ENCODE measurements at places on chromosomes 6 and 20.

GRCh38 chr6:29631209-29631810, 1.7 kb downstream of the GABBR1 start:
- DNase-seq = no peak

DNA sequence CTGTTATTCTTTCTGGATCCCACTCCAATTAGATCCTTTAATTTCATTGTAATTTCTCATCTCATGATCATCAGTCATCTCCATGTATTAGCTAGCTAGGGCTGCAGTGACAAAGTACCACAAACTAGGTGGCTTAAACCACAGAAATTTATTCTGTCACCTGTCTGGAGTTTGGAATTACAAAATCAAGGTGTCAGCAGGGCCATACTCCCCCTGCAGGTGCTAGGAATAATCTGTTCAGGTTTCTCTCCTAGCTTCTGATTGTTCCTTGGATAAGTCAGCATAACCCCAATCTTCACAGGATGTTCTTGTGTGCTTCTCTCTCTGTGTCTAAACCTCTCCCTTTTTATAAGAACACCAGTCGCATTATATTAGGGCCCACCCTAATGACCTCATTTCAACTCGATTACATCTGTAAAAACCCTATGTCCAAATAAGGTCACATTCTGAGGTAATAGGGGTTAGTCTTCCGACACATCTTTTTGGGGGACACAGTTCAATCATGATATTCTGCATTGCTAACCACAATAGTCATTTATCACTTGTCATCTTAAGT, 40.5 kb downstream of the BEND6 start:
- no peak for DNase-seq

DNA sequence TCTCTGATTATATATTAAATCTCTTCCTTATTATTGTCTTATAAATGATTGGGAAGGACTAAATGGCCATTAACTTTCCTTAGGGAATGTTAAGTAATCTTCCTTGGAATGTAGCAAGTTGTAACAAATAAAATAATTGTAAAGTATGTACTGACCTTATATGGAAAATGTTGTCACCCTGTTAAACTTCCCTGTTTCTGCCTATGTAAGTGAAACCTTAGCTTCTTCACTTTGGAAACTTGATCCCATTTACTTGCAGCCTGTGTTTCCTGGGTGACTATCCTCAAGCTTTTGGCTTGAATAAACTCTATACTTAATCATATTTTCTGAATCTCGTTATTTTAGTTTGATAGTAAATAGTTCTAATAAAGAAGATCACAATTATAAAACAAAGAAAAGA, 519.5 kb upstream of the PTCHD4 start:
- no peak for DNase-seq

DNA sequence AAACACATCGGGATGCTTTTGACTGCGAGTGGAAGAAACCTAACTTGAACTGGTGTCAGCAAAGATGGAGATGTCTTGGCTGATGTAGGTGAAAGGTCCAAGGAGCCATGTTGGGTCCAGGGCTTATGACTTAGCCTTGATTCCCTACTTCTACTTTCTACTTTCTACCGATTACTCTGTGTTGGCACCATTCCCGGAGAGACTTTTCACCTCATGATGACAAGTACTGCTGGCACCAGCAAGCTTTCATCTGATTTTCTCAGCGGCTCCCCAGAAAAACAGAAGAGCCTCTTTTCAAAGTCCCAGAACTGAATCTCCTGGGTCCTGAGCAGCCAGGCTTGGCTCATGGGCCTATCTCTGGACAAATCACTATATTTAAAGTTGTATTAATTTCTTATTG, 4.9 kb upstream of the EDN3 start:
- no peak for DNase-seq

- no peak for DNase-seq
Observed at GRCh38 chr6:82785206-82785605, 280.4 kb downstream of the UBE3D start.

DNA sequence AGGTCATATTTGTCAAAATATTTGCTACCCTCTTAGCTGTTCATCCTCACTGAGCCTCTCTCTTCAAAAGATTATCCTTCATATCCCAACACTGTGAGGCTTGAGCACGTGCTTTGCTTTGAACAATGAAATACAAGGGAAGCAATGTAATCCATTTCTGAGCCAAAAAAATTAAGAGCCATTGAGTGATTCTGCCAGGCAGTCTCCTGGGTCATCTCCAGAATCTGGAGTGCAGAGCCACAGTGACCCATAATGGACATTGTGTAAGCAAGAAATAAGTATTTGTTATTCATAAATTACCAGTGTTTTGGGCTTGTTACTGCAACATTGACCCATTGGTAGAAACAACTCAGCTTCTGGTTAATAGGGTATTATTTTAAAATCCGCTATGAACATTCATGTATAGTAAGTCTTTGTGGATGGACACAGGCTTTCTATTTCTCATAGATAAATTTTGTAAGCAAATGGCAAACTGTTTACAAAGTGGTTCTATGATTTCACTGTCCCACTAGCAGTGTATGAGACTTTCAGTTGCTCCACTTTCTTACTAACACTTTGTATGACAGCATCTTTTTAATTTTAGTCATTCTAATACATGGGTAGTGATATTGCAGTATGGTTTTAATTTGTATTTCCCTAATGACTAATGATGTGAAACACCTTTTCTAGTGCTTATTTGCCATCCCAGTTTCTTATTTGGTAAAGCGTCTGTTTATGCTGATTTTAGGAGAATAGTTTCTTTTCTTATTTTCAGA, 358.2 kb downstream of the PLCB1 start:
- no peak for DNase-seq

- DNase-seq = no peak
Observed at GRCh38 chr6:13638626-13639025, 23.5 kb downstream of the NOL7 start.

DNA sequence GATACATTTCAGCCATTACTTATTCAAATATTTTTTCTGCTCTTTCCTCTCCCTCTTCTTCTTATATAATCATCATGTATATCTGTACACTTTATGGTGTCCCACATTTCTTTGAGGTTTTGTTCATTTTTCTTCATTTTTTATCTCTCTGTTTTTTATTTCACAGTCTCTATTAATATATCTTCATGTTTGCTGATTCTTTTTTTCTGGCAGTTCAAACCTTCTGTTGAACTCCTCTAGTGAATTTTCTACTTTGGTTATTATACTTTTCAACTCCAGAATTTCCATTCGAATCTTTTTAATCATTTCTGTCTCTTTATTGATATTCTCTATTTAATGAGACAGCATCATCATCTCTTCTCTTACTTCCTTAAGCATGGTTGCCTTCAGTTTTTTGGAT, 38.9 kb upstream of the FOXC1 start:
- no peak for DNase-seq

All from MV-4-11 (cell line).